ENCODE measurements at places on chromosomes 4 and X.

GRCh38 chr4:5157791-5158770 lies 106.8 kb downstream of the STK32B start:
- no peak for DNase-seq

GRCh38 chrX:68376373-68376772 lies 56.9 kb downstream of the OPHN1 start:
- no peak for DNase-seq

GRCh38 chr4:48804584-48805301 lies 24.7 kb upstream of the FRYL start:
- DNase-seq = no peak

DNA sequence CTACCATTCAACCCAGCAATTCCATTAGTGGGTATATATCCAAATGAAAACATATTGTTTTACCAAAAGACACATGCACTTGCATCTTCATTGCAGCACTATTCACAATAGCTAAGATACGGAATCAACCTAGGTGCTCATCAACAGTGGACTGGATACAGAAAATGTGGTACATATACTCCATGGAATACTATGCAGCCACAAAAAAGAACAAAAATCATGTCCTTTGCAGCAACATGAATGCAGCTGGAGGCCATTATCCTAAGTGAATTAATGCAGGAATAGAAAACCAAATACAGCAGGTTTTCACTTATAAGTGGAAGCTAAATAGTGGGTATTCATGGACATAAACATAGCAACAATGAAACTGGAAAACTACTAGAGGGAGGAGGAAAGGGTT lies 38.1 kb upstream of the BBS7 start:
- DNase-seq = no peak

GRCh38 chr4:178696515-178696914 lies 1254.3 kb upstream of the AGA start:
- no peak for DNase-seq

DNA sequence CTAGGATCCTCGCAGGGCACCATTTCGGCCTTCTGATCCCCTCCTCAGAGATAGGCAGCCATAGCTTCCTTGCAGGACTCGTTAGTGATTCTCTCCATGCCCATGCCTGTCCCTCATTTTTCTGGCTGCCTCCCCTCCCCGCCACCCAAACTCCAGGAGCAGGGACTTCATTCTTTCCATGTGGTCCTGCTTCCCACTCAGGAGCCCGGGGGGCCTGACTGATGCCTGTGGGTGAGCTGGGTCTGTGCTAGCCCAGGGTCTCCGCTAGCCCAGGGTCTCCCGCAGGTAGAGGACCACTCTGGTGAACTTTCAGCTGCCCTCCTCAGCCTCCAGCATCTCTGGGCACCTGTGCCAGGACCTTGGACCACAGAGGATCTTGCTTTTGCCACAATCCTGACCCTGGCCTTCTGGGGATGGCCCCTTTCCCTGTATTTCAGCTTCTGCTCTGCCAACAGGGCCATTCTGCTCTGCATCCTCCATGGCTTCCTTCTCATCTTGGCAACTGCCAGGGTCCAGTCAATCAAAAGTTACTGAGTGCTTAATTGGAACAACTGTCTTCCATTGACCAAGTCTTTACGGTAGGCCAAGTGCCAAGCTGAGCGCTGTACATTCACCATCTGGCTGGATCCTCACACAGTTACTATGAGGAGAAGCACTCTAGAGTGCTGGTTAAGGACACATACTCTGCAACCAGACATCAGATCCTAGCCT lies 152.2 kb downstream of the EFNB1 start:
- no peak for DNase-seq

DNA sequence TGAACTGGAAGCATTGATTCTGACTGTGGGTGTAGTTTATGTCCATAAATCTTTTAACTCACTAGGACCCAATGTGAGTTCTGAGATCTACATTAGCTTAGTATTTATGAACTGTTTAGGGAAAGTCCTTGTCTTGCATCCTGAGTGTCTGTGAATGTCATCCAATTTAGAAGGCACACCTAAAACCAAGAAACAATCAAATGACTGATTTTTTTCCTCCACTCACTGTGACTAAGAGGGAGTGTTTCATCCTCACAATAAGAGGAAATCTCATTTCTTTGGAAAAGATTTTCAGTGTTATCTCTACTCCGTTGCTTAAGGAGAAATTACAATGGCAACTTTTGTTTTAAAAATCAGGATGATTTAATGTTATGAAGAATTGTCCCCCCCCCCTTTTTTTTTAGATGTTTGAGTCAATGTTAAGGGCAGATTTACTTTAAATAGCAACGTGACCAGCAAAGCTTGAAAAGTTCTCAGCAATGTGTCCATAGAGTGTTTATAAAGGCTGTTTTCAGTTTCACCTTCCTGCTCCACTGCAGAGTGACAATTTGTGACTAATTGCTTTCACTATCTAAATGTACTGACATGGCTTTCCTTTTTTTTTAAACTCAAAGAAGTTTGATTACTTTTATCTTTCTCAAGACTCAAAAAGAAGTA lies 173.0 kb downstream of the SPCS3 start:
- no peak for DNase-seq
